ENCODE measurements at places on chromosomes 7 and 10.

GRCh38 chr10:102948176-102948575 is 30.1 kb downstream of the CNNM2 start:
- no peak for DNase-seq

GRCh38 chr7:86025807-86026206 is 617.9 kb upstream of the GRM3 start:
- DNase-seq: no peak

DNA sequence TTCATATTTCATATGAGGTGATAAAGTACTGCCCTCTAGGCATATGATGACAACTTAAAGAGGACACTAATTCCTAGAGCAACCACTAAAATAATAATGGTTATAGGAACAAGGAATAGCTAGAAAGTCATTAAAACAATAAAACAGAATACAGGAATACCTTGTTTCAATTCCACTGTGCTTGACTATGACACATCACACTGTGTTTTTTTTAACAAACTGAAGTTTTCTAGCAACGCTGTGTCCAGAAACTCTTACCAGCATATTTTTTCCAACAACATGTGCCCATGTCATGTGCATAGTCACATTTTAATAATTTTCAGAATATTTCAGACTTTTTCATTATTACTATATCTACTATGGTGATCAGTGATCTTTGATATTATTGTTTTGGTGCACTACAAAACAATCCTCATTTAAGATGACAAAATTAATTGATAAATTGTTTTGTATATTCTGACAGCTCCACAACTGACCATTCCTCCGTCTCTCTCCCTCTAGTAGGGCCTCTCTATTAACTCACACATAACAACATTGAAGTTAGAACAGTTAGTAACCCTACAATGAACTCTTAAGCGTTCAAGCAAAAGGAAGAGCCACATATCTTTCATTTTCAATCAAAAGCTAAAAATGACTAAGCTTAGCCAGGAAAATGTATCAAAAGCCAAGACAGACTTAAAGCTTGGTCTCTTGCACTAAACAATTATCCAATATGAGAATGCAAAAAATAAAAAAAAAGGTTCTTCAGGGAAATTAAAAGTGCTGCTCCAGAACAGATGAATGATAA is 85.8 kb downstream of the SNX13 start:
- no peak for DNase-seq

DNA sequence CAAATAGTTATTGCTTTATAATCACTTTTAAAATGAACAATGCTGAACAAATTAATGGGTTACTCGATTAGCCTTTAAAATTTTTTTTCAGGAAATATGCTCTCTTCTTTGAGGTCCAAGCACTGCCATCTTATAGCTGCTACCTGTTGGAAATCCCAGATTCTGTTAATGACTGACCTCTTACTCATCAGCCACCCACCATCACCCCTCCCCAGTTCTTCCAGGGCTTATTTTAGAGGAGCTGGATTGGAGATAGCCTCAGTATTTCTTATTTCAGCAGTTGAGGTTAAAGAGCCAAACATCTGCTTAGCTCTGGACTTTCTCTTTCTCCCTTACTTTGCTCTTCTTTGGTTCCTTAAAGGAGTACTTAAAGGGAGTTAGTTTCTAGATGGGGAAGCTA is 420.0 kb downstream of the EXOC4 start:
- no peak for DNase-seq

- DNase-seq: no peak
Observed at GRCh38 chr7:123738808-123739207, 10.0 kb downstream of the WASL start.

GRCh38 chr7:152076324-152076821 is 50.9 kb downstream of the GALNT11 start:
- no peak for DNase-seq

DNA sequence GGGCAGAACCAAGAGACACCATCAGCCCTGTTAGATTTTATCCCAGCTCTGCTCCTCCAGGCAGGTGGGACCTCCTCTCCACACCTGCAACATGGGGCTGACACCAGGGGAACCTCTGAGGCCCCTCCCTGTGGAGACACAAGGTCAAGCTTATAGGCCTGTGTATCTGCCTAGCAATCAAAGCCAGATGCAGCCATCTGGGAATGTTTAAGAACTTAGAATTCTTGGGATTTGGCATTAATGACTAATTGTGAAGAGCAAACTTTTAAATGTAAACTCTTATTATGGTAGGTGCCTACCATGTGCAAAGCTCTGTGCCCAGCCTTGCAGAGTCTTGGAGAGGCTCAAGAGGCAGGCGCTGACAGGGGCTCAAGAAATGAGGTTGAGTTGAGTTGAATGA is 52.1 kb downstream of the TBATA start:
- no peak for DNase-seq

DNA sequence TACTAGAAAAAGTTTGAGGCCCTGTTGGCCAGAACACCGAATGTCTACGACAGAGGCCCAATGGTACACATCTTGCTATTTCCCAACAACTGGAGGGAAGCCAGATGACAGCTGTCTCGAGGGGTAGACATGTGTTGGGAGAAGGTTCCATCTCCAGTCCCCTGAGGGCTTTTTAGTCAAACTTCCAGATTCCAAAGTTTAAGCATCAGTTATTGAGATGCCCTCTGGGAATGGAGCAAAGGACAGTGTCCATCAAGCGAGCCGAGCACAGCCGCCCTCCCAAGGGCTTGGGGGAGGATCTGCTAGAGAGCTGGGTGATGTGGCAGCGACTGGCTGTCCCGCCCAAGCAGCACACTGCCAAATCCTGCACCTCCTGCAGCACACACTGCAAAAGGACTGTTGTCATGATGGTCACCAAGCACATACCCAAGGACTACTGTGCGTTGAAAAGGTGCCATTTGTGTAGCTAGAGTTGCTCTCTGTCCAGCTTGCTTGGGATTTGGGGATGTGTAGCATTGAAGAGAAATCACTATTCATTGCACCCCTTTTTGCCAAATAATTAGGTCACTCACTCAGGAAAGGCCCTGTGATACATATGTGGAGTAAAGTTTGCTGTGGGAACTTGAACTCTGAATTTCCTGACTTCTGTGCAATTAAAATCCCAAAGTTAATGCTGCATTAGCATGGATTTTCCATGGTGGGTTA is 164.6 kb downstream of the TRIL start:
- DNase-seq: no peak

- DNase-seq: no peak
Observed at GRCh38 chr7:70693686-70694433, 438.1 kb upstream of the GALNT17 start.

- DNase-seq: no peak
Observed at GRCh38 chr7:85041605-85042216, 145.1 kb downstream of the SEMA3D start.

DNA sequence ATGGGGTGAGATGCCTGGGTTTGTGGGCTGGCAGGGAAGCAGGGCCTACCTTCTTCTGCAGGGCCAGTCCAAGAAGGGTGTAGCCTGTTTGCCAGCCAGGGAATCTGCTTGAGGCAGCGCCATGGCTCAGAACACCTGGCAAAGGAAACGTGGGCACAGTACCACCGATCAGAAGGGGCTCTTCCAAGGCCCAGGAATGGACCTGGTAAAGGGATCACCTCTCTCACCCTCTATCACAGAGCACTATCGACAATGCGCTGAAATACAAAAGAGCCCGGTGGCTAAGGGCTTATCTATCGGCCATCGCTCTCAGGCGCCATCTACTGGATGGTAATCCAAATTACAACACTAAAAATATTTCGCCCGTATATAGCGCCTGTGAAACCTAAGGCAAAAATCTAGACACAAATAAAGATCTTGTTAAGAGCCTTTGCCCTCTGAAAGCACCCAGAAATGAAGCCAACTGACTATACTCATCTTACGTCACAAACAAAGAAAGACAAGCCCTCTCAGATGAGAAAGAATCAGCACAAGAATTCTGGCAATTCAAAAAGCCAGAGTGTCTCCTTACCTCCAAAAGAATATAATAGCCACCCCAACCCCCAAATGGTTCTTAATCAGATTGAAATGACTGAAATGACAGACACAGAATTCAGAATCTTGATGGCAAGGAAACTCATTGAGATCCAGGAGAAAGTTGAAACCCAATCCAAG is 217.8 kb upstream of the HPS1 start:
- DNase-seq: no peak

DNA sequence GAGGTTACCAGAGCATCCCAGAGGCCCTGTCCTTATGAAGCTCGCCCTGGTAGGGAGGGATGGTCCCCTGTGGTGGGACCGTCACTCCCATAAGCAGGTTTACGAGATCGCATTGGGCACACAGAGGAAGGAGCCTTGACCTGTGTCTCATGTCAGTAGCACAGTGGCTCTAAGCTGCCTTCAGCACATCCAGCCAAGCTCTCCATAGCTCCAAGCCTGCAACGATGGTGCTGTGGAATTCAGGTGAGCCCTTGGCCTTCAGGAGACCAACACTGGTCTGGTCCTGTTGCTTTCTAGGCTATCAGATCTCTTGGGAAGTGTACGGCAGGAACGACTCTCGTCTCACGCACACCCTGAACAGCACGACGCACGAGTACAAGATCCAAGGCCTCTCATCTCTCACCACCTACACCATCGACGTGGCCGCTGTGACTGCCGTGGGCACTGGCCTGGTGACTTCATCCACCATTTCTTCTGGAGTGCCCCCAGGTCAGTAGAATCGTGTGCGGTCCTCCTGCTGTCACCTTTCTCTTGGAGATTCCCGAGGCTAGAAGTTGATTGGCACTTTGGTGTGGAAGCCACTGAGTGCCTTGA is 605.3 kb upstream of the FOXK1 start:
- DNase-seq: no peak

DNA sequence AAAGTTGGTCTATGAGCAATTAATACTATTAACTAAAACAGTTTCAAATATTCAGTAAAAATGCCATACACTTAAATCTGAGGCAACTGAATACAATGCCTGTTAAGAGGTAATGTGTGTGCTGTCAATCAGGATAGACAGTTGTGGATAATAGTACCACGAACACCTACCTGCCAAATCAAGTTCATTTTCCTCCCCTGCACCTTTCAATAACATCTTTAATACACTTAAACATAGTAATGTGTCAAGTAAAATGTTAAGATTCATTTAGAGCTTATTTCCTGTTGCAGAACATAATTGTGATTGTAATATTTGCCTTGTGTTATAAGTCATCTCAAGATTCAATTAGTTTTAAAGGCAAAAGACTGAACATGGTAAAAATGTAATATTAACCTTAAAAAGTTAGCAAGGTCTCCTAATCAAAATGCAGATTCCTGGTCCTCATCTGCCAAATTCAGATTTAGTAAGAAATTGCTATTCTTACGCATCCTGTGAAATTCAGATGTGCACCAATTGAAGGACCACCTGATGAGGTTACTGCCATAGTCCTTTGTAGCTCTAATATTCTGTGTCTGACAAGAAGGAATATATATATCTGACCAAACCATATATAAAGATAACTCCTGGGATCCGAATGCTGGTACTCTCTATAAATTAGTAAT is 37.1 kb downstream of the COL1A2 start:
- DNase-seq: no peak

DNA sequence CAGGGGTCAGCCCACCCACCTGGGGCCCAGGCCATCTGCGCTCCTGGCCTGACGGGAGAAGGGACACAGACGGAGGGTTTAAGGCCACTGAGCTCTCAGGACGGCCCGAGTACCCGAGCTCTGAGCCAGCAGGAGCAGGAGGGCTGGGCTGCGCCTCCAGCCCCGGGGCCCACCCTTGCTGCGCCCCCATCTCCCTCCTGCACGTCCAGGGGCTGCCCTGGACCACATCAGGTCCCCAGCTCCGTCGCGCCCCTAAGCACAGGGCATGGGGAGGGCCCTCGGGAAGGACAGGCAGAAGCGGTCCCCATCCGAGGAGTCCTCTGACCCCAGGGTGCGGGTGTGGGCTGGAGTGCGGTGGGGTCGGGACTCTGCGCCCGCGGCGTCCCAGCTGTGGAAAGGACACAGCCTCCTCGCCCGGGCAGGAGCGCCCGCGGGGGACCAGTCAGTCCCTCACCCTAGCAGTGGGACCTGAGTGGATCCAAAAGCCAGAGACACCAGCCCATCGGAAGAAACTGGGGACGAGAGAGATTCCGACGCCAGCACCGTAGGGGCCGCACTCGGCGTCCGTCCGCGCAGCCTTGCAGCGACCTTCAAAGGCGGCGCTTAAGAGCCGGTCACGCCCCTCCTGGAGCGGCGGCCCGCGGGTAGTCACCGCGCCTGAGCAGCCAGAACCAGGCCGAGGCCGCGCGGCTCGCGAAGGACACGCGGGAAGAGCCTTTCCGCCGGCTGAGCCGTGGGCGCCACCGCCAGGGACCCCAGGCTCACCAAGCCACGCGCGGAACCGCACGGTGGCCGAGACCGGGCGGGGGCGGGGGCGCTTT is 15.9 kb downstream of the CAMK2B start:
- no peak for DNase-seq

- DNase-seq: no peak
Observed at GRCh38 chr10:124323806-124324205, 94.9 kb downstream of the OAT start.

- no peak for DNase-seq
Observed at GRCh38 chr10:78894841-78895195, 173.9 kb upstream of the ZMIZ1 start.

- no peak for DNase-seq
Observed at GRCh38 chr7:2962865-2963264, 80.8 kb downstream of the CARD11 start.

DNA sequence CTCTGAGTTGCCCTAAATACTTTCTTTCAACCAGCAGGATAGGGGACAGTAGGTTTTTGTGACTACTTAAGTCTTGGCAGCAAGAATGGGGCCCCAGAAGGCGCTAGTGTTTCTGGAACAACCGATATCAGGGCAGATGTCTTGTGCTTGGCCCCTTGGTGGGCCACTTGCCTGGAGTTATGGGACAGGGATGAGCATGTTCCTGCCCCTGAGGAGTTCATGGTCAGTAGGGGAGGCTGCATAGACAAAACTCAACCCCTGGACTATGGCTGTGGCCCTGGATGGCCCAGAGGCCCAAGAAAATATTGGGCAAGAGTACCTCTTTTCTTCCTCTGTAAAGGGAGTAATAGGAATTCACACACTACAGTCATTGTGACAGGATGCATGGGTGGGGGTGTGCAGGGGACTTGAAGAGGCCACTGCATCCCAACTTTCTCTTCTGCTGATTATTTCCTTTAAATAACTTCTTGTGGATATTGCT is 57.7 kb upstream of the IGFBP3 start:
- no peak for DNase-seq
